Hypothalamus (tissue), 51 donors: ENCODE measurements at places on chromosomes 16 and 17.

DNA sequence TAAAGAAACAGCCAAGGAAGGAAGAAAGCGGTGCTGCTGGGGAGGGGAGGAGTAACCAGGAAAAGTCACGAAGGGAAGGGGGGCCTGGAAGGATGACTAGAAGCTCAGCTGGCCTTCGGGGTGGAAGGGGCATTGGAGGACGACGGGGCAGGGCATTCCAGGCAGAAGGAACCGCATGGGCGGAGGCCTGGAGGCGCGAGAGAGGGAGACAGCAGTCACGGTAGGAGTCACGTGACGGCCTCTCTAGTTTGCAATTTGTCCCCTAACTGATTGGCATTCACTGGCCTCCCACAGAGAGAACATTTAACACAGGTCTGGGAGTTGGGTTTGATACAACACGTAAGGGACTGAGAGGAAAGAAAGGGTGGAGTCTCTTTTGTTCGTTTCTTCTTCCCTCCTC lies 63.9 kb downstream of the RTN4RL1 start:
- no peak for DNase-seq

DNA sequence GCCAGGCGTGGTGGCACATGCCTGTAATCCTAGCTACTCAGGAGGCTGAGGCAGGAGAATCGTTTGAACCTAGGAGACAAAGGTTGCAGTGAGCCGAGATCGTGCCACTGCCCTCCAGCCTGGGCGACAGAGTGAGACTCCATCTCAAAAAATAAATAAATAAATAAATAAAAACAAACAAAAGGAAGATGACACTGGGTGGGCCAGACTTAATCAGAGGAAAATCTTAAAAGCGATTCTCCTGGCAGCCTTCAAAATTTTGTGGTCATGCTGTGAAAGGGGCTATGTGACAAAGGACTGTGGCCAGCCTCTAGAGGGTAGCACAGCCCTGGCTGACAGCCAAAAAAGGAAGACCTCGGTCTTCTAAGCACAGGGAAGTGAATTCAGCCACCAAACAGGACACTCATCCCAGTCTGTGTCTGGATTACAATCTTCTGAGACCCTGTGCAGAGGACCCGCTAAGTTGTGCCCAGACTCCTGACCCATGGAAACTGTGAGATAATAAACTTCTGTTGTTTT lies 391.1 kb downstream of the CNTNAP4 start:
- DNase-seq = no peak

- DNase-seq = no peak
These were observed 10.1 kb upstream of the SLC25A39 start for GRCh38 chr17:44334727-44335126.

DNA sequence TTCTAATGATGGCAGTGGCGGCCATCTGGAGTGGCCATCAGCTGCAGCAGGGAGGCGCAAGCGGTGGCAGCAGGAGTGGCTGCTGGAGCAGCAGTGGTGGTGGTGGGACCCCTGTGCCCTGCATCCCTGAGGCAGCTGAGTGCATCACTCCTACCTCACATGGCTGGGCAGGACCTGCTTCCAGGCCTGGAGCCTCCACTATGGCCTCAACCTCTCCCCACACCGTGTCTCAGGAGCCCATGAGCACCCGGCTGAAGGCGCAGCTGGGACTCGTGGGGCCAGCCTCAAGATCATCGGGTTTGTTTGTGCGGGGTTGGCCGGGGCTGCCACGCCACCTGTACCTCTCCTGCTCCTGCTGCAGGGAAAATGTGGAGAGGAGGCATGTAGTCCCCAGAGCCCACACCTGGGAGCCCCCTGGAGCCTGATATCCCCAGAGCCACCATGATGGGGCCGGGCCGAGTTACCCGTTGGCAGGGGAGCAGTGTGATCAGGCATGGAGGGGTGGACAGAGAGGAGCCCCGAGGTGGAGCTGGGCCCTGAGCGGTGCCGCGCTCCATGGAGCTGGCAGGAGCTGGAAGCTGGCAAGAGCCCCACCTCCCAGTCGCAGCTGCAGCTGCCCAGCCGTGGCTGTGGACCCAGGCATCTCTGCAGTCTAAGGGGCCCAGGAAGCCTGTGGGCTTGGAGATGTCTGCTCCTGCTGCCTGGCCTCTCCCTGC lies 16.7 kb downstream of the RHOT1 start:
- DNase-seq = peak; percentile 46

DNA sequence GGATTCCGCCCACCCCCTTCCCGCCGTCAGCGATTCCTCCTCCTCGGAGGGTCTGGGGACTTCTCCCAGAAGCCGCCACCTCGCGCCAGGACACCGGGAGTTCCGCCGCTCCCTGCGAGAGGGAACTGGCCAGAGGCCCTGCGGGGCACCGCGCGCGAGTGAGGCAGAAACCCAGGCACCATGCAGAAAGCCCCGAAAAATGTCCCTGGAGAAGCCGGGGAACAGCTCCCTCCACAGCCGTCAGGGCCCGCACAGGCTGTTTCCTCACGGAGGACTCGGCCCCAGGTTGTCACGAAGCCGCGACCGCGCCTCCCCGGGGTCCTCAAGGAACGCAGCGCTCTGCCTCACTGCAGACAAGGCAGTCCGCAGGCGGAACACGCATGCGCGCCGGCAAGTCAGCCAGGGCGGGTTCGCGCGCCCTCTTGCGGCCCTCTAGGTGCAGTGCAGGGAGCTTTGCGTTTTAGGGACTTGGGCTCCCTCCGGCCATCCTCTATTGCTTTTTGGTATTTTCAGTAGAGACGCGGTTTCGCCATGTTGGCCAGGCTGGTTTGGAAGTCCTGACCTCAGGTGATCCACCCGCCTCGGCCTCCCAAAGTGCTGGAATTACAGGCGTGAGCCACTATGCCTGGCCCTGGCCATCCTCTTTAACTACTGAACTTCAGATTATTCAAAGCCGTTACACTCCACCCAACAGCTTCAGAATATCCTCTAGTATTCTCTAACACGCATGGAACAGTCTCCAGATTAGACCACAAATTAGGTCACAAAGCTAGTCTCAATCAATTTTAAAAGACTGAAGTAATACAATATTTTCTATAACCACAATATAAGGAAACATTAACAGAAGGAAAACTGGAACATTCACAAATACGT lies 20.3 kb upstream of the ZNF287 start:
- DNase-seq = peak; percentile 72
